ENCODE measurements at places on chromosomes 6 and 20.

GRCh38 chr20:11379257-11380011, 538.3 kb upstream of the BTBD3 start:
- DNase-seq = no peak

DNA sequence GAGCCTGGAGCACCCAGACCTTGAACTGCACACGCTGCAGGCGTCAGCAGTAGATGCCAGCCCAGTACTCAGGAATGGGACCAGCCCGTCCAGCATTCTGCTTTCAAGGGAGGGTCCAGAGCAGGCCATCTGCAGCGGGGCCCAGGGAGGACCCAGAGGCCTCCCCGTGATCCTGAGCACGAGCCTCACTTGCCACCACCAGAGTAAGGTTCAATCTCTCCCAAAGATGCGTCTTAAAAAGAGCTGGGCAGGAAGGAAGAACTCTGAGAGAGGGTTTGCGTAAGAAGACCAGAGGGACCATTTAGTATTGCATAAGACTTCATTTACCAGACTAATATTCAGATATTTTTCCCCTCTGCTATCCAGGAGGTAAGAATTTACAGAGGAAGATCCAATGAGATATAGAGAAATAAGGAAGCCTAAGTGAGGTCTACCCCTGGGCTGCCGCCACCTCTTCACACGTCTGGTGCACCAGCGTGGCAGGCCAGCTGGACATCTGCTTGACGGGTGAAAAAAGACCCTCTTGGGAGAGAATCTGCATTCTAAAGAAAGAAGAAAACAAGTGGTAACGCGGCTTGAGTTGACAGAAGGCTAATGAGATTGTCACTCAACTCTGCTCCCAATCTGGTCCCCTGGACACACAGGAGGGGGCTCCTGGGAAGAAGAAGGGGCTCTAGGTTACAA, 107.3 kb downstream of the PRND start:
- no peak for DNase-seq

DNA sequence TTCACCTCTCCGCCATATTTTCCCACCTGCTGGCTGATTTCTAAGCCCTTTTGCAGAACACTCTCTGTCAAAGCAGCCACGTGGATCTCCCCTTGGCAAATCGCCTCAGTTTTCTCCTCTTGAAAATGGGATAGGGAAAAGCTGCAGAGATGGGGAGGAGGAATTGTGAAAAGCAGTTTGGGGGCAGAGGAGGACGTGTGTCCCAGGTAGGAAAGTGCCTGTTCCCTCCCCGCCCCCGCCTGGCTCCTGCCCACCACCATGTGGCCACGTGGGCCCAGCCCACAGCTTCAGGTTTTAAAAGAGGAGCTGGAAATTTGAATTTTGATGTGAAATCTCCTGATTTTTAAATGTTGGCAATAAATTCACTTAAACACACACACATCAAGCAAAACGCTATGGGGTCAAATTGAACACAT, 3.6 kb upstream of the CEBPB start:
- no peak for DNase-seq

GRCh38 chr6:17061097-17061496, 40.8 kb upstream of the STMND1 start:
- no peak for DNase-seq

GRCh38 chr20:59240006-59240405, 60.4 kb upstream of the EDN3 start:
- no peak for DNase-seq

DNA sequence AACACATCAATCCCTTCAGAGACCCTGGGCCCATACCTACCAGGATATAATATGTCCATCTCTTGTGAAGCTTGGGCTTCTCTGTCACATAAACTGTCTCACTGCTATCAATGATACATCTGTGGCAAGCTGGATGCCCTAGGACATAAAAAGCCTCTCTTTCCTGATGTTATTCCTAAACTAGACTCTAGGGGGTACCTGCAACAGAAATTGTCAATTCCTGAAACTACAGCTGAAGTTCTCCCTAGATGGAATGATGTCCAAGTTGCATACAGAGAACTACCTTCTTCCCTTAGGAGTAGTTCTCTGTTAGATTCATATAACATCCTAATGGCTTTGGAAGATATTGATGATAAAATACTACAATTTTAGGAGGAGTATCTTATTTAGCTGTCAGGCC, 35.8 kb downstream of the TBX18 start:
- no peak for DNase-seq

GRCh38 chr6:138945354-138945753, 42.7 kb downstream of the REPS1 start:
- DNase-seq = no peak

DNA sequence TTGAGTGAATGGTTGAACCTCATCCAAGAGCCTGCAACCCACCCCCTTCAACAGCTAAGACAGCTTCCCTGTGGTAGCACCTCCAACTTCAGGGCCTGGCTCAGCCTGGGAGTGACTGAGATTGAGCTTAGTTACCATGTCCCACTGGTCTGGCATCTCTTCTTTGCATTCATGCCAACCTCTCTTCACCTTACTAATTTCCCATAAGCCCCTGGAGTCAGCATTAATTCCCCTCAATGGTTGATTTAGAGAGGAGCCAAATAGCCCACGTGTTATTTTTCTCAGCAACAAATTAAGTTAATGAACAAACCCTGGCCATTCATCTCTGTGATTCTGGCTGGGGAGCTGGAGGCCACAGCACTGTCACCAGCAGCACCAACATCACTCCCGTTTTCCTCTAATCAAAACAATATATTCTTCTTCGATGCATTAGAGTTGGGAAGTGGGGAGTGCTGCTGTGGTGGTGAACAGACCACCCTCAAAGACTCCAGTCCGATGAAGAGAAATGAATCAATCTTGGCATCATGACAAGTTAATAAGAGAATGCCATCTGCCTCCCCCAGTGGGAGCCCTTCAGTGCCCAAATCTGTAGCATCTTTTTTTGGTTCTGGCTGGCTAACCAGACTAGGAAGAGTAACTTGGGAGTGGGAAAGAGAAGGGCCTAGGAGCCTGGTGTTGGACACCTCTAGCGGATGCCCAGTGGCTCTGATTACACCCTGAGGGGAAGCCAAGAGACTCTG, 316.9 kb upstream of the RNF24 start:
- DNase-seq = no peak

DNA sequence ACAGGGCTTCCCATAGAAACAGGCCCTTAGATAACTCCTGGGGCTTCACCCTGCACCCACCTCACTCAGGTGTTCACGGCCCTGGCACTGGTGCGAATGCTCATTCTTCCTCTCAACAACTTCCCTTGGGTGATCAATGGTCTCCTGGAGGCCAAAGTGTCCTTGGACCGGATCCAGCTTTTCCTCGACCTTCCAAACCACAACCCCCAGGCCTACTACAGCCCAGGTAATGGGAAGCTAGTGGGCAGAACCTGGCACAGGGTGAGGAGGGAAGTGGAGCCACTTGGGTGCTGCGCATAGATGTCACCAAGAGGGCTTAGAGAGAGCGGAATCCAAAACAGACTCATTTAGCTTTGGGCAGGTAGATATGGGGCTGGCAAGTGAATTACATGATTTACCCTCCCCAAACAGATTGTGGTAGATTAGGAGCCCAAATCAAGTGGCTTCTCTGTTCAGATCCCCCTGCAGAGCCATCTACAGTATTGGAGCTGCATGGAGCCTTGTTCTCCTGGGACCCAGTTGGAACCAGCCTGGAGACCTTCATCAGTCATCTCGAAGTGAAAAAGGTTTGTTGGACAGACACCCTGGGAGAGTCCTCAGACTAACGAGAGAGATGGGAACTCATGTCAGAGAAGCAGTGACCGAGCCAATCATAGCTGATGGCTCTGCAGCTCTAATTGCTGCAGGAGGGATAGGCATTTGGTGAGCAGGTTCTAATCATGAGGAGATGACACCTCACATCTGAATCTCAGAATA, 8.5 kb downstream of the ABCC10 start:
- DNase-seq = no peak

- no peak for DNase-seq
Observed at GRCh38 chr6:134295953-134296553, 21.9 kb downstream of the SGK1 start.

GRCh38 chr6:74768120-74768519, 437.7 kb downstream of the COL12A1 start:
- DNase-seq = no peak

Data from stimulated activated CD4-positive, alpha-beta T cell treated with anti-CD3 and anti-CD28 coated beads, Interleukin-1b, Interleukin-23, amount 100 ng/mL, for 1 hour (primary cell).